ENCODE measurements at places on chromosomes 5 and 9.

GRCh38 chr5:151825445-151825844 lies 53.7 kb downstream of the G3BP1 start:
- peak; percentile 84 for DNase-seq

DNA sequence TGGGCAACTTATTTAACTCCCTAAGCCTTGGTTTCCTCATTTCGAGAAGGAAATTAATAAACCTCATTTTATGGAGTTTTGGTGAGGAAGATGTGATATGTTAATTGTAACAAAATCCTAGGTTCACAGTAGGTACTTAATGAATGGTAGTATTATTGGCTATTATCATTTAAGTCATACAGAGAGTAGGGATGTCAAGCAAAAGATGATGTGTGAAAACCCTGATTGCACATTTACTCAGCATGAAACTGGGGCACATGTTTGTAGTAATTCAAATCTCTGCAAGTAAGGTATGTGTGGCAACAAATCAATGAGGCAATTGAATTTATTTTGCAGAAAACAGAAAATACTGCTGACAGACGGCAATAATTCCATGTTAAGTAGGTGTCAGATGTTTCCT lies 127.3 kb downstream of the CSNK1G3 start:
- DNase-seq, result no peak

- peak; percentile 4 for DNase-seq
Measured at GRCh38 chr5:74122979-74123590, 497.1 kb downstream of the ARHGEF28 start.

- DNase-seq, result no peak
Measured at GRCh38 chr5:41181691-41182564, 31.4 kb downstream of the C6 start.

GRCh38 chr5:151673421-151673820 lies 13.3 kb downstream of the SPARC start:
- DNase-seq, result no peak

- no peak for DNase-seq
Measured at GRCh38 chr9:126511411-126511810, 102.3 kb upstream of the LMX1B start.

- DNase-seq, result no peak
Measured at GRCh38 chr5:180253036-180253824, 38.7 kb downstream of the MAPK9 start.

- DNase-seq, result no peak
Measured at GRCh38 chr9:99451112-99451606, 229.1 kb downstream of the SEC61B start.

GRCh38 chr9:79974806-79975422 lies 403.1 kb downstream of the TLE4 start:
- no peak for DNase-seq

- no peak for DNase-seq
Measured at GRCh38 chr5:94391996-94392395, 226.4 kb downstream of the KIAA0825 start.
